ENCODE measurements at places on chromosomes 4 and X.

- peaks cover 65% of the 10 kb centered on the region for H3K4me1 ChIP-seq
- H3K27me3 ChIP-seq = no peaks in the 10 kb centered on the region
- no peaks in the 10 kb centered on the region for H3K36me3 ChIP-seq
Measured at GRCh38 chr4:38670109-38670901, 6.3 kb downstream of the KLF3 start.

- H3K4me3 ChIP-seq = no peak overlapping the region
- no peak for DNase-seq
- H3K36me3 ChIP-seq = peaks cover 5% of the 10 kb centered on the region
- no peaks in the 10 kb centered on the region for H3K27me3 ChIP-seq
Measured at GRCh38 chr4:39933671-39934590, 43.8 kb downstream of the PDS5A start.

GRCh38 chrX:136778020-136778419 is 2.7 kb downstream of the ARHGEF6 start:
- no peaks in the 10 kb centered on the region for H3K27me3 ChIP-seq
- peaks cover 3% of the 10 kb centered on the region for H3K36me3 ChIP-seq
- H3K27ac ChIP-seq = peak overlapping the region; percentile 92

GRCh38 chr4:126678618-126679017 is 954.1 kb upstream of the INTU start:
- H3K4me3 ChIP-seq = no peak overlapping the region
- DNase-seq = no peak
- no peak overlapping the region for H3K27ac ChIP-seq
- H3K36me3 ChIP-seq = no peaks in the 10 kb centered on the region
- H3K27me3 ChIP-seq = no peaks in the 10 kb centered on the region

GRCh38 chrX:115031989-115032388 is 14.6 kb upstream of the IL13RA2 start:
- no peaks in the 10 kb centered on the region for H3K36me3 ChIP-seq
- H3K27me3 ChIP-seq = no peaks in the 10 kb centered on the region
- no peak overlapping the region for H3K27ac ChIP-seq
- H3K4me3 ChIP-seq = no peak overlapping the region
- no peaks in the 10 kb centered on the region for H3K4me1 ChIP-seq
